ENCODE measurements at places on chromosomes 1 and 21.

DNA sequence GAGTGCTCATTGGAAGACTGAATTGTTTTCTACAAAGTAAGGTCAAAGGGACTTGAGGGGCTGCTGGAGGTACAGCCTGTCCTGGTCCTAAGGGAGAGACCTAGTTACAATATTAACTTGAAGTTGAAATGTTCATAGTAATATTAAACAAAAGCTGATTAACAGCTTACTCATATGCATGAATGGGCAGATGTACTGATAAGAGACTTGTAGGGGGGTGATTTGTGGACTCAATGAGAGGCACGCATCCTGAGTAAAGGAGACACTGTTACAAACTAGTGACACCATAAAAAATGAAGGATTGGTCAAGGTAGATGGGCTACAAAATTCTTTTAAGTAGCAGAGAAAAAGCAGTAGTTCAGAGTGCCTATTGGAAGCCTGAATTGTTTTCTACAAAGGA is 2.7 kb downstream of the HSD11B1 start:
- DNase-seq, result no peak

DNA sequence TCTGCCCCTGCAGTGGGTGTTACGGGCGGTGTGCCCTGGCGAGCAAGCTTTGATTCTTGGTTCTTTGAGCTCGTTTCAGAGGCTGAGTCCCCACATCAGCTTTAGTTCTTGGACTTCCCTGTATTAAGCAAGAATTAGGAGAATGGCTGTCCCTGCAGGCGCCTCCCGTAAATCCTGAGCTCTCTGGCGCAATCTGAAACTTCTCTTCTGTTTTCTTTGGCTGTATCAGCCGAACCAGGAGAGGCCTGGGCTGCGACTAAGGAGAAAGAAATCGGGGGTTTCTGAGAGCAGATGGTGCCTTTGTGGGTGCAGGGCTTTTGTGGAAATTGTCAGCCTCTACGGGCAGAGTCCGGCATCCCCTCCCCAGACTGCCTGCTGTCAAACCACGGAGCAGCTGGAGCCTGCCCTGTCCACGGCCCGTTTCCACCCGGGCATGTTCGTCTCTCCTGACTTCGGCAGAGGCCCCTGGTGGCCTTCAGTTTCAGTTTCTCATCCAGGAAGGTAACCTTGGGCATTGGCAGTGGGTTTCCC is 17.9 kb downstream of the CSTB start:
- DNase-seq, result no peak

DNA sequence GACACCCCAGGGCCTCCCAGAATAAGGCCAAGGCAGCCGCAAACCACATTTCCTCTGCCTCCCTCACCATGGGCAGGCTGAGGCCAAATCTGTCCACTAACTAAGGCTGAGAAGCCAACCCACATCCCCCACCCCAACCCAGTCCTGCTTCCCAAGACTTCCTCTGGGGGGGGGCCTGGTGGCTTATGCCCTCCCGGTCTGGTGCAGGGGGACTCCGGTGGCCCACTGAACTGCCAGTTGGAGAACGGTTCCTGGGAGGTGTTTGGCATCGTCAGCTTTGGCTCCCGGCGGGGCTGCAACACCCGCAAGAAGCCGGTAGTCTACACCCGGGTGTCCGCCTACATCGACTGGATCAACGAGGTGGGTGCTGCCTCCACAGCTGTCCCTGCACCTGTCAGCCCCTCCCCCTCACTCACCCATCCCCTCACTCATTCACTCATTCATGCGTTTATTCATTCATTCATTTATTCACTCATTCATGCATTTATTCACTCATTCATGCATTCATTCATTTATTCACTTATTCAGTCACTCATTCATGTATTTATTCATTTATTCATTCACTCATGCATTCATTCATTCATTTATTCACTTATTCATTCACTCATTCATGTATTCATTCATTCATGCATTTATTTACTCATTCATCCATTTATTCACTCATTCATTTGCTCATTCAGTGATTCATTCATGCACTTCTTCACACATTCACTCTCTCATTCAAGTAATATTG is 7.3 kb downstream of the CTRC start:
- no peak for DNase-seq

DNA sequence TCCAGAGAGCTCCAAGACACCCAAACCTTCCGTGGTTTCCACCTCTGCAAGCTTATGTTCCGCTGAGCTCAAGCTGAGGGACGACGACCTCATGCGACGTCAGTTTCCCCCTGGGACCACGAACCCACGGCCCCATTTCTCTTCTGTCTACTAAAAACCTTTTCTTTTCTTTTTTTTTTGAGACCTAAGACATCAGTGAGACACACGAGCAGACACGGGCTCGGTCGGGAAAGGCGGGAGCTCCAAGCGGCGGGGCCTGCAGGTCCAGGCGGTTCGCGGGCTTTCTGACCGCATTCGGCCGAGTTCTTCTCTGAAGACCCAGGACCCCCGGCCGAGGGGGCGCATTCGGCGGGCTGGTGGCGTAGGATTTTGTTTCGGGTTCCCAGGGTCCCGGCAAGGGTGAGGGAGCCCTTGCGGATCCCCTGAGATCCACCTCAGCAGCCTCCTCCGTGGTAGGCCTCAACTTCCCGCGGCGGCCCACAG is 402 bp downstream of the C21orf58 start:
- DNase-seq, result no peak

- peak; percentile 3 for DNase-seq
Observed at GRCh38 chr1:190049314-190049713, 428.4 kb downstream of the BRINP3 start.

Measured in NCI-H774 (cell line).